RPMI8226 (cell line): ENCODE measurements at places on chromosomes 2 and 18.

GRCh38 chr2:36163520-36164254 is 191.9 kb upstream of the CRIM1 start:
- DNase-seq: no peak

GRCh38 chr2:109210431-109211200 is 81.6 kb downstream of the SH3RF3 start:
- DNase-seq: peak; percentile 81

- DNase-seq: no peak
Observed at GRCh38 chr2:48482313-48482712, 47.6 kb upstream of the STON1 start.

DNA sequence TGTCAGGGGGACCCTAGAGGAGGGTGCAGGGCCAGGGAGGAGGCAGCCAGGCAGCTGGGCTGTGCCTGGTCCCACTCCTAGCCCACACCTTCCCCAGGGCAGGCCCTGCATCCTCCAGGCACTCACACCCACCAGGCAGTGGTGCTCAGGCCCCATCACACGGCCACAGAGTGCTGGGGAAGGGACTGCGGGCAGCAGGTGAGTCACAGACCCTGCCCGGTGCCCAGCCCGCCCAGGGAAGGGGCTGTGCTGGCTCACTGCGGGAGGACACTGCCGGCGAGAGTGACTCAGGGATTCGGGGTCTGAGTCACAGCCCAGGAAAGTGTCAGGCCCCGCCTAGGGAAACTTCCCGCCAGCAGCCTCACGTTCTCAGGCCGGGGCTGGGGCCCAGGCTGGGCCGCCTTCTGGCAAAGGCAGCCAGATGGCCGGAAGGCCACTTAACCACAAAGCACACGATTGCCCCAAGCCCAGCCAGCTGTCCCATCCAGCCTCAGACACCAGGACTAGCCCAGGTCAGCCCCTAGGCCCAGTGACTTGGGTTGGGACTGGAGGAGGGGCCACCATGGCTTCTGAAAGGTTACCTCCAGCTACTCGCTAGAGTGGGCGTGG is 42.2 kb downstream of the BIN1 start:
- DNase-seq: peak; percentile 86

- DNase-seq: no peak
Observed at GRCh38 chr2:120108049-120108448, 95.2 kb downstream of the EPB41L5 start.

- no peak for DNase-seq
Observed at GRCh38 chr2:795531-796041, 118.4 kb upstream of the TMEM18 start.

DNA sequence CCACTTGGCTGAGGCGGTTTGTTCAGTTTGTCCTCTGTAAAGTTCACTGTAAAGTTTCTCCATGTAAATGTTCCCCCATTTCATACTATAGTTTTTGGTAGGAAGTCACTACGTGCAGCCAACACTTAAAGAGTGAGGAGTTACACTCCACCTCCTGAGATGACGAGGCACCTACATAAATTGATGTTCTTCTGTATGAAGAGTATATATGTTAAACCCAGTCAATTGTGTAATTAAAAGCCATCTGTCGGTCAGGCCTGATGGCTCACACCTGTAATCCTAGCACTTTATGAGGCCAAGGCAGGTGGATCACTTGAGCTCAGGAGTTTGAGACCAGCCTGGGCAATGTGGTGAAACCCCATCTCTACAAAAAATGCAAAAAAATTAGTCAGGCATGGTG is 7.6 kb downstream of the PIGN start:
- DNase-seq: no peak

- no peak for DNase-seq
Observed at GRCh38 chr18:21483051-21483450, 117.5 kb downstream of the ESCO1 start.

DNA sequence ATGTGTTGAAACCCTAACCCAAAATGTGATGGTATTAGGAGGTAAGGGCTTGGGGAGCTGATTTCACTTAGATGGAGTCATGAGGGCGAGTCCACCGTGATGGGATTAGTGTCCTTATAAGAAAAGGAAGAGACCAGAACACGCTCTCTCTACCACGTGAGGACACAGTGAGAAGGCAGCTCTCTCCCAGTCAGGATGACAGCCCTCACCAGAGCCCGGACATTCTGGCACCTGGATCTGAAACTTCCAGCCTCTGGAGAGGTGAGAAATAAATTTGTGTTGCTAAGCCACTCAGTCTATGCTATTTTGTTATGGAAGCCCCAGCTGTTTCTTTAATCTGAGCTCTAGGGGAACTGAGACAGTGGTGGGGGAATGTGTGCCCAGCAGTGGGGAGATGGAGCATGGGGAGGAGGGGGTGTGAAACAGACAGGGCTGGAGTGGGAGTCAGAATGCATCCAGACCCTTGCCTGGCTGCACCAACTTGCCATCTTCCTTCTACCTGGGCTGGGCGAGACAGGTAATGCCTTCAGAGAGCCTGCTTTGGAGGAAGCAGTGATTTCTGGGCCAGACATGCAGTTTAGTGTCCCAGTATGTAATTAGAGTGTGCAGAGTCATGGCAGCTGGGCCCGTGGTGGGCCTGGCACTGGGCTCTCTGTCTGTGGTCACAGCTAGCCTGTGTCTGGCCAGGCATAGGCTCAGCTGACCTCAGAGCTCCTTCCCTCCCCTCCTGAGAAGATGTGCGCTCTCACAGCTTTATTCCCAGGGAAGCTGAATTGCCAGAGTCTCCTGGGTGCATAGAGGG is 38.1 kb downstream of the RHOB start:
- DNase-seq: no peak

- no peak for DNase-seq
Observed at GRCh38 chr2:73291461-73292315, 1.7 kb downstream of the EGR4 start.

DNA sequence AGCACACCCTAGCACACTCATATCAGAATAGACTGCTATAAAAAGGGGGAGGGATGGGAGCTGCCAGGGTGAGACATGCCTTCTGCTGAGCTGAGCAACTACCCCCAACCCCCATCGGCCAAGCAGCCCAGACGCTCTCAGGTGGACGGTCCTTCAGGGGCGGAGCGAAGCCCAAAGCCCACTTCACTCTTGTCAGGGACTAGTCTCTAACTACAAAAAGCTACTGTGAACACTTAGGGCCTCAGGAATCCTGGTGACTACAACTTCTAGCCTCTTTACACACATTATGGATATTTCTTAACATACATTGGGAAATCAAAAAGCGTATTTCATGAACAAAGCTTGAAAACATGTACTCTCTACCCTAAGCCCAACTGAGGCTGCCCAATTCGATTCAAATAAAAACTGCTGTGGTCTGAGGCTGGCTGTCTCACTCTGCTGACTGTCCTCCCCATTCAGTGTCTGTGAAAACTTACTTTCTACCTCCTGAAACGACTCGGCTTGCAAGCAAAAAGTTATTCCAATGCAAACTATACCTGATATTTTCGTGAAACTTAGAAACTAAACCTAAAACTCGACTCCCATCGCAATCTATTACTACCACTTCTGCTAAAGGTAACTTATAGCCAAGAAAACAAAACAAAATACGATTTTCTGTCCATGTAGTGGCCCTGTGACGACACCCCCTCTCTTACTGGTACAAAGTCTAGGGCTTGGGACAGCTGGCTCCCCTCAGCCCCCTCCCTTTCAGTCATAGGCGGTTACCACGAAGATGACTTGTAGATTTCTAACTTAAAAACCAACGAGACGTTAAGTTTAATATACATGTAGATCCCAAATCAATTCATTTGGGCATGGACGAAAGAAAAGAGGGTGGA is 1.2 kb downstream of the SERTAD2 start:
- peak; percentile 68 for DNase-seq

DNA sequence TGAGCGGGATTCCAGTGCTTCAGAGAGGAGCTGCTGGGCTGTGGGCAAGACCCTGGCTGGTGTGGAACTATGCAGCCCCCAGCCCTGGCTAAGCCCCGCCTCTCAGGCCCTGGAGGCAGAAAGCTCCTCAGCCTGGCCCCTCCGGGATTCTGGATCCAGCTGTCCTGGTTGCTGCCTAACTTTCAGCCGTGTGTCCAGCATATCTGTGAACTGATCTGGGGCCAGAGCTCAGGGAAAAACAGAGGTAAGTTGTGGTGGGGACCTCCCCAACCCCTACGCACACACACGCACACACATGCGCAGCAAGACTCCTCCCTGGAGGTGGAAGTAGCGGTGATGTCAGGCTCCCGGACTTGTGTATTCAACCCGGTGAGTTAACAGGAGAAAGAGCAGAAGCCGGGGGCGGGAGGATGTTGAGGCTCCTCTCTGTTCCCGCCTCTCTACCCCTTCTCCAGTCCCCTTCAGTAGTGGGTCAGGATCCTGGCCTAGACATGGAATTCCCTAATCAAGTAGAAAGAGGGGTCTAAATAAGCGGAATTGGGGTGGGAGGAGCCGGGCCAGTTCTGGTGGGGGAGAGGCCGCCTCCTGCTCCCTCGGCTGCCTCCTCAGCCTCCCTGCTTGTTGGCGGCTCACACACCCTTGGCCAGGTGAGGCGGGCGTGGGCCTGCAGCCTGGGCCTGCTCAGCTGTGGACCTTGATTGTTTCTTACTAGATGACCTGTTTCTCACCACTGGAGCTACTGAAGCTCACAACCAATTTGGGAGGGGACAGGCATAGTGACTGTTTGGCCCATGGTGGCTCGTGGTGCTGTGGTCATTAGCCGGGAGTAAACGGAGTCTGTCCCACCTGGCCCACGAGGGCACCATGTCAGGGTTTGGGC is 33.4 kb downstream of the SIX2 start:
- no peak for DNase-seq

DNA sequence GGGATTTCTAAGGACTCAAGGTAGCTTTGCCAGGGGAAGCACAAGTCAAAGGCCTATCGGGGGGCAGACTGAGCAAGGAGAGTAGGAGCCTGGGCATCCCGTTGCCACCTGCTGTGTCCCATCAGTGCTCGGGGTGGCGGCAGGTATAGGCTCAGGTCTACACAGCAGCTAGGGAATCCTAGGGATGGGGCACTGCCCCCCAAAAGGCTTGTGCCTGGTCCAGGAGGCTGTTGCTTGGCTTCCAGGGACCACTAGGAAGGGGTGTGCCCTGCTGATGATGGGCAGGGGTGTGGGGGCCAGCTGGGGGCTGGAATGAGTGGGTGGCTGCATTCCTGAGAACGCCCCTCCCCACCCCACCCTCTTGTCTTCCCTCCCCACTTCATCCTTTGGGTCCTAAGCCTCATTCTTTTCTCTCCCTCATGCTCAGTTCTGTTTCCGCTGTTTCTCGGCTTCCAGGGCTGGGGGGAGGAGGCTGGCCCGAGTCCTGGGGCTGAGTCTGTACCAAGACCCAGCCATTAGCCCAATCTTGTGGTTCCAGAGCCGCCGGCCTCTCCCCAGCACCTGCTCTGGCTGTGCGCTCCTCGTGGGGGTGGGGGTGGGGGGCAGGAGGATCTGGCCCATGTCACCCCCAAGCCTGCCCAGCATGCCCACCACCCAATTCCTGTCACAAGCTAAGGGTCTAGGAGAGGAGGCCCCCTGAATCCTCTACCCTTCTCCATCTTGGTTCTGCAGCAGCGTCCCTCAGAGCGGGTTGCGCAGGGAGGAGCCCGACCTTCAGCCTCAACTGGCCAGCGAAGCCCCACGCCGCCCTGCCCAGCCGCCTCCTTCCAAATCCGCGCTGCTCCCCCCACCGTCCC is 12.8 kb downstream of the SPEG start:
- no peak for DNase-seq

DNA sequence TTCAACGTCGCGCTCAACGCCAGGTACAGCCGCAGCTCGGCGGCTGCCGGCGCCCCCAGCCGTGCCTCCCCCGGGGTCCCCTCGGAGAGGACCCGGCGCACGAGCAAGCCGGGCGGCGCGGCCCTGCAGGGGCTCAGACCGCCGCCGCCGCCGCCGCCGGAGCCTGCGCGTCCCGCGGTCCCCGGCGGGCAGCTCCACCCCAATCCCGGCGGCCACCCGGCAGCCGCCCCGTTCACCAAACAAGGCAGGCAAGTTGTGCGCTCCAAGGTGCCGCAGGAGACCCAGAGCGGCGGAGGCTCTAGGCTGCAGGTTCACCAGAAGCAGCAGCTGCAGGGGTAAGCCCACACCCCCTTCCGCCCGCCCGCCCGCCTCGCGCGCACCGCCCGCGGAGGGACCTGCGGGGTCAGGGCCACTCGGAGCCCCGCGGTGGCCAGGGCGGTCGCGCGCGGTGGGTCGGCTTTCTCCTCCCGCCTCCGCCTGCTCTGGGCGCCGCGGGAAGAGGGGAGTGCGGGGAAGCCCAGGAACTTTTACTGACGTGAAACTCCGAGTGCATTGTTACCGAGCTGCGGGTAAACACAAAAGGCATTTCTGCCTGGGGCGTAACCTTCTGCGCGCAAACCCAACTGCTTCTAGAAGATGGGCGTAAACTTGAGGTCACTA is 861 bp downstream of the LTBP1 start:
- DNase-seq: peak; percentile 46

GRCh38 chr2:98518101-98518500 is 73.4 kb downstream of the INPP4A start:
- DNase-seq: peak; percentile 48

DNA sequence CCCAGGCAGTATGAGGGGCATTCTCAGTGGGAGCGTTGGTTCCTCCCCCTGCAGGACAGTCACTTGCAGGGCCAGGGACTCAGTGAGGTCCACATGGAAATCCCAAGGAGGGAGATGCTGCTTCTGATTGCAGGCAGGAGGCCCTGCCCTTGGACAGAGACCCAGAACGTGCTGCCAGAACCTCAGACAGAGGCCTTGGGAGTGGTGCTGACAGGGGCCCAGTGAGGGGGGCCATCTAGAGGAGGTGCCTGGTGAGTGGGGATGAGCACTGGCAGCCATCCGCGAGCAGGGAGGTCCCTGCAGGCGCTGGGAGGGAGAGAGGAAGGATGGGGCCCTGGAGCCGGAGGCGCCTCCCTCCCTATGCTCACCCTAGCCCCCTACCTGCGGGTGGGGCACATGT is 133.1 kb downstream of the DYSF start:
- no peak for DNase-seq

- DNase-seq: no peak
Observed at GRCh38 chr2:14082640-14083039, 549.9 kb upstream of the LRATD1 start.

- peak; percentile 37 for DNase-seq
Observed at GRCh38 chr2:175251425-175252041, 70.0 kb upstream of the ATP5MC3 start.

DNA sequence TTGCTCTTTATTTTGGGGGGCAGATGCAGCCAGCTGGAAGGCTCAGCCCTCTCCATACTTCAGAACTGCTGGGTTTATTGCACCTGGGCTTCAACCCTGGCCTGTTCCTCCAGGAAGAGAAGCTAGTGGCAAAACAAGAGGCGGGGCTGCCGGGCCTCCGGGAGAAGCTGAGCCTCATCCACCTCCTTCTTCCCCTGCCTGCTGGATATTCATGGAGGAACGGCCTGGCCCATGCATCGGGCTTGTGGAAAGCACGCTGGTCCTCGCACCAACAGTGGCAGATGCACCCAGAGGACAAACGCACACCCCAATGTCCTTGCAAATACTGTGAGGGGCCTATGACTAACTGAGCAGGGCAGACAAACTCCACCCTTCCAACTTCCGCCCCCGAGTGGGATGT is 30.6 kb downstream of the FAM178B start:
- DNase-seq: no peak

- no peak for DNase-seq
Observed at GRCh38 chr2:23703037-23703582, 223.8 kb downstream of the ATAD2B start.
